Smooth muscle cell of the brain vasculature (primary cell): ENCODE measurements at places on chromosomes 5 and 9.
A peak's percentile ranks its signal among the peaks of the same experiment; 100 is the strongest.

DNA sequence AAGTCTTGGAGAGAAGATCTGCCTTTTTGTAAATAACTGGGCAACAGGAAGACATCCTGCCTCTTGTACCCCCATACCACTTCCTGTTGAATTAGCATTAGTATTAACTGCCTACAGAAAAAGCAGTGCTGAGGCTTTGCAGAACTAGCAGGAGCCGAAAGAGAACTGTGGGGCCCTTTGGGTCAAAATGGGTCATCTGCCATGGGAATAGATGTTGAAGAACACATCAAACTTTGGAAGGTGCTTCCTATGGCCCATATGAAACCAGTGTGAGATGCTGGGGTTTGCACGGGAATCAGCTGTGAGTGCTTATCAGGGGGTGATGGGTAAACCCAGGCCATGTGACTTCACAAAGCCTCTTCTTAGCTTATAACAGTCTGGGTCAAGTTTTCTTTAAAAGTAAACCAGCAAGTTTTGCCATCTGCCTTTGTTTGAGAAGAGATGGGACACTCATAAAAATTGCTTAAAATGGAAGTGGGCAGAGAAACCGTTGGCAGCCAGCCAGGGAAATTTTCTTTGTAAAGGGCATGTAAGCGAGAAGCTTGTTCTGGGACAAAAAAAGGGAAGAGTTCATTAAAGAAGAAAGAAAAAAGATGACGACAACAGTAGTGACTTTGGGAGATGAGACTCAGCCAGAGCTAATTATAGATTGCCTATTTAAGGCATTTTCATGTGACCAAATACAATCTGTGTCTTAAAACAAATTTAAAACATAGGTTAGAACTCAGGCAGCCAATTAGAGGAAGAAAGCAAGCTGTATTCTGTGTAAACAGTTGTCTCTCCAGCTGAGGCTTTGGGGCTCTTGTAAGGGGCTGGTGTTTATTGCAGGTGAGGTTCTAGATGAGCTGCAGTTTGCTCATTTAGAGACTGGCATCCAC, 4.4 kb downstream of the SLC25A25 start:
- DNase-seq: peak; percentile 56

DNA sequence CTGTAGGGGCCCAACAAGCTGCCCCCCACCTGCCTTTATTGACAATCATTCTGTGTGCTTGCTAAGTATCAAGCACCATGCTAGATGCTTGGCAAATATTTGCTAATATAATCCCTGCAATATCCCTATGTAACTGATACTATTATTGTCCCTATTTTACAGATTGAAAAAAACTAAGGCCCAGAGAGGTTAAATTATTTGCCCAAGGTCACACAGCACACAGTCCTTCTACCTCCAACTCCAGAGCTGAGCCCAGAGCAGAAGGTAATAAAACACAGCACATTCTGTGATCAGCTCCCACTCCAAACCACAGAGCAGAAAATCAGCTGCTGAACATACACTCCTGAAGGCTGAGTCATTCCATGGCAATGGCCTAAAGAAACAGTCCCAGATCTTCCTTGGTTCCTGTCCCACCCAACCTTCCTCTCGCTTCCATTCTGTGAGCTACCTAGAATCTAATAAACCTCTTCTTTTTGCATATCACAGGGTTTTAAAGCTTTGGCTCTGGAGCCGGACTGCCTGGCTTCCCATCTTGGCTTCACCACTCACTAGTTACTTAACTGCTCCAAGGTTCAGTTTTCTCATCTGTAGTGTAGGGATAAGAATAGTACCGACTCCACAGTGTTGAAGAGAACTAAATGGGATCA, 66.7 kb upstream of the ADRA1B start:
- peak; percentile 7 for DNase-seq

DNA sequence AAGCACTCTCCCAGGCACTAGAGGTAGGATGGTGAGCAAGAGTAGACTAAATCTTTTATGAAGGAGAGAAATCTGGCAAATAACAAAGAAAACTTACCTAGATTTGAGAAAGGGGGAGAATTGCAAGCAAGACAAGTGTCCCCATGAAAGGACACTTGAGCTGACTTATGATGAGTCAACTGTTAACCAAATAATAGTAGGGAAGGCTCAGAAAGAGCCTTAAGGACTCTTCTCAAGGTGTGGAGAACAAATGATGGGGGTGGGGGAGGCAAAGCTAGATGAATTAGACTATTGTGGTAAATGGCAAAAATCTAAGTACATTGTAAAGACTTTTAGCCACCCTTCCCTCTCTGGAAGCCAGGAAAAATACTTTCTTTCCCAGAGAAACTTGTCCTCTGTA, 77.6 kb upstream of the RASA1 start:
- DNase-seq: no peak

DNA sequence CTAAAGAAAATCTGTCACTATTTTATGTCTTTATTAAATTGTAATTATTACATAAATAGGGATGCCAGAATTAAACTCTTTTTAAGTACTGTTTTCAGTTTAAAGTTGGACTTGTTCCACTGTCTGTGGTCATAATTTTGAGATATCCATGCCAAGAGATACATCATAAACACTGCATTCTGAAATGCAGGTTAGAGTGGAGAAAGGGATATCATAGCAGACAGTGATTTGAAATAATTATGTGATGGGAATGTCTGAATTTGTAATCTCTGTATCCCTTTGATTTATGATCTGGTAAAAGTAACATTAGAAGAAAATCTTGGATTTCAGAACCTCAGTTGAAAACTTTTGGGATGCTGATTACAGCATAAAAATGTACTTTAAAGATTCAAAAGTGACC, 222.1 kb downstream of the GOLPH3 start:
- no peak for DNase-seq

DNA sequence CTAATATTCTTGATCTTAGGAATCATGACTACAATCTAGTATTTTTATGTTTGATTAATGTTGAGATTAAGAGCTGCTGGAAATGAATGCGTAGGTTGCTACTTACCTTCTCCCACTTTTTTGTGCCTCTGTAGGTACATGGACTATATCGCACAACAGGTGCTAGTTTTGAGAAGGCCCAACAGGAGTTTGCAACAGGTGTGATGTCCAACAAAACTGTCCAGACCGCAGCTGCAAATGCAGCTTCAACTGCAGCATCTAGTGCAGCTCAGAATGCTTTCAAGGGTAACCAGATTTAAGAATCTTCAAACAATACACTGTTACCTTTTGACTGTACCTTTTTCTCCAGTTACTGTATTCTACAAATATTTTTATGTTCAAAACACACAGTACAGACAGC, 115.0 kb downstream of the SCAMP1 start:
- DNase-seq: no peak

- DNase-seq: no peak
Observed at GRCh38 chr9:137385061-137385655, 37.8 kb downstream of the EXD3 start.

- DNase-seq: no peak
Observed at GRCh38 chr5:88854769-88855168, 28.2 kb downstream of the MEF2C start.

DNA sequence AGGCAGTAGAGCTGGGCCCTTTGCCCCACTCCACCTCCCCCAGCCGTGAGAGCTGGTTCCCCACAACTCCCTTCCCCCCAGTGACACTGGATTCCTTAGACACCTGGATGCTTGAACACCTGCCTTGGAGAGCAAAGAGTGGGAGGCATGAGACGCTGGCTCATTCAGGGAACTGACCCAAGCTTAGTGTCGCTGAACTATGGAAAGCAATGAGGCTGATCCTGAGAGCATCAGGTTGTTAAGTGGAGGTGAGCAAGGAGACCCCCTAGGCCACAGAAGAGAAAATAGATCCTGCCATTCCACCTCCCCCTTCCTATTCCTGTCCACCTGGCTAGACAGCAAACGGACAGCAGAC, 2.0 kb downstream of the CCL19 start:
- DNase-seq: no peak

DNA sequence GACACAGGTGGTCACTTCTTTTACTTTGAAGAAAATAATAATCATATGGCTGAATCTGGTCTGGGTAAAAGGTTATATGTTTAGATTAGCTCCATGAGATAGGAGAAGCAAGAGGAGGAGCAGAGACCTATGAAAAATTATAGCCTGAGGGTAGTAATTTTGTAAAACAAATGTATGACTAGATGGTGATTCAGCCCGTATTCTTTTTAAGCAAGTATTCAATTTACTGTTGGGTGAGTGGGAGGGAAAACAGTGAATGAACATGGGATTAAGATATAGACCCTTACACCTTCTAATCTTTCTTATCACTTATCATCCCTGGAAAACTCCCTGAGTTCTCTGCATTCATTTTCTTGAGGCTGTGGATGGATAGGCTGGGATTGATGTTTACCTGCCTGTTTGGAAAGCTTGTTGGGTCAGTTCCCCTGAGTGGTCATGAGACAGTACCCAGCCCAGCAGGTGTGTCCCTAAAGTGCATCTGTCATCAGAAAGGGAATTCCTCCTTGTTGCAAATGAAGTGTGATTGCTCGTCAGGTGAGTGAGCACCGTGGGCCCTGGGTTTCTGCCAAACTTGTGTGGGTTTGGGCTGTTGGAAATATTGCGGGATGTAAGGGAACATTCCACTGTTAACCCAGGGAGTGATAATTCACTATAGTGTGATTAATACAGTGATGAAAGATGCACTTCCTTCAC, 101.2 kb upstream of the GDNF start:
- DNase-seq: no peak

- DNase-seq: no peak
Observed at GRCh38 chr9:131275332-131276093, 797 bp downstream of the FAM78A start.

- DNase-seq: no peak
Observed at GRCh38 chr9:135152614-135153334, 65.3 kb downstream of the OLFM1 start.

DNA sequence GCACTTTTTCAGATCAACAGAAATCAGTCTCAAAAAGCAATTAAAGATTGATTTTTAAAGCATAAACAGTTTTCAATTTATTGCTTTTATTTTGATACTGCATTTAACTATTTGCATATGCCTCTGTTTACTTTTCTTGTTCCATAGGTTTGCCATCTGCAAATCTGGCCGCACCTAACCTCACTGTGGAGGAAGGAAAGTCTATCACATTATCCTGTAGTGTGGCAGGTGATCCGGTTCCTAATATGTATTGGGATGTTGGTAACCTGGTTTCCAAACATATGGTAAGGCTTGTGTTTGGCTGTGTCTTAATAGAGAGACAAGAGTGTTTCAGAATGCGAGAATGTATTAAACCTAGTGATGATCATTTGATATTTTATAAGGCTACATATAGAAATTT, 53.9 kb downstream of the NTRK2 start:
- no peak for DNase-seq

DNA sequence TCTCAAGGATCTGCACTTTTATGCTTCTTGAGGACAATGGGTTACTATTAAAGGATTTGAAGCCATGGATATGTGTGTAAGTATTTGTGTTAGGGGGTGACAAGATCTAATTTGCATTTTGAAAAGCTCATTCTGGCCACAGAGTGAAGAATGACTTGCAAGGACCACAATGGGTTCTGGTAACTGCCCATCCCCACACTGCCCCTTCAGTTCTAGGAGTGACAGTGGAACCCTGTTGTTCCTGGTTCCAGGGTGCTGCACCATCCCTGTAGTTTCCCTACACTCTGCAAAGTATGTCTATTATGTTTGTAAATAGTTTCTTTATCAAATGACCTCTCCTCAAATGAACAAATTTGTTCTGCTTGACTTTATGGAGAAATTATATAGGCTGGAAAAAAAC, 9.7 kb upstream of the SPRY4 start:
- DNase-seq: no peak

- no peak for DNase-seq
Observed at GRCh38 chr9:18138656-18139055, 335.3 kb upstream of the ADAMTSL1 start.

DNA sequence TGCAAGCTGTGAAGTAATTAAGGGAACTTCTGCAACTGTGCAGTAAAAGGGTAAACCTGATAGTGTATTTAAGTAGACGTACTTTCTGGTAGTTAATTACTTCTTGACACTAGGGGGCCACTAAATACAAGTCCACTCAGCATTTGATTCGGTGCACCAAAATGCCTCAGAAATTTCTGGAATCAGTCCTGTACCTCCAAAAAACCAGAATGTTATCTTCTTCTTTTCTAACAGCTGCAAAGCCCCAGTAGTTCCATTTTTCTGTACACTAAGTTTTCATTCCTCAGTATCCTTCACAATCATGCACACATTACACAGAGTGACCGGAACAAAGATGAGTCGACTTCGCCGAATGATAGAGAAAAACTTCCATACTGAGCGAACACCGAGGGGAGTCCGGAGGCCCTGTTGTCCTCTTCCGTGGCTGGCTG, 484 bp downstream of the GFM2 start:
- peak; percentile 1 for DNase-seq

GRCh38 chr9:22645893-22646292, 199.3 kb downstream of the DMRTA1 start:
- DNase-seq: no peak

DNA sequence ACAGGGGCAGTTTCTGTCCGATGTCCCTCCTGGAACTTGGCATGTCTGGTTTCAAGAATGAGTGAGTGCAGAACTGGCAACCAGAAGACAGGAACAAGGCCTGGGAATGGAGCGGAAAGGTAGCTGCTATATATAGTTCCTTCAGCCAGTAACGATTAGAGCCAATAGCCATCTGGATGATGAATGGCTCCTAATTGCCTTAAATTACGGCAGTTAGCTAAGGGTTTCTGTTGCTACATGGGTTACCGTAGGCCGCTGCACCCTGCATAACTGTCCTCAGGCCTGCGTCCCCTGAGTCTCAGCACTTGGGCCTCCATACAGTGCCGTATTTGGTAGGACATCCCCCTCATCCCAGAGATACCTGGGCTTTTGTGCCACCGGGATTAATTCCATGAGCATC, 29.4 kb downstream of the WWC1 start:
- DNase-seq: no peak

- no peak for DNase-seq
Observed at GRCh38 chr5:9025942-9026341, 519.9 kb downstream of the SEMA5A start.

- no peak for DNase-seq
Observed at GRCh38 chr5:34684281-34684979, 28.3 kb downstream of the RAI14 start.

DNA sequence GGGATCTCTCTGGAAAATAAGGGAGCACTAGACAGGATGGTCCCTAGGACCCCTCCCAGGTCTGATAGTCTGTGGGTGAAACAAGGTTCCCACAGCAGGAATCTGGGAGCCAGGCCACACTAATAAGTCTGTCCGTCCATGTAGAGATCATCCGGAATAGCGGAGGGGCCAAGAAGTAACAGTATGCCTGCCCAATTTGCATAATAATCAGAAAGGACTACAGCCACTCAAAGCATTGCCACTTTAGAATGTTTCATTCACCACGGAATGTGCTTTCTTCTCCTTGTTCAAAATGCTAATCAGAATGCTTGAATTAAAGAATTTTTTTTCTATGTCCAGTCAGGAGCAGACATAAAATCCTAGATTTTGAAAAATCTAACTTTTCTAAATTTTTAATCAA, 254.9 kb downstream of the ACTL7B start:
- no peak for DNase-seq

- DNase-seq: no peak
Observed at GRCh38 chr5:161167016-161167767, 315.2 kb upstream of the ATP10B start.

DNA sequence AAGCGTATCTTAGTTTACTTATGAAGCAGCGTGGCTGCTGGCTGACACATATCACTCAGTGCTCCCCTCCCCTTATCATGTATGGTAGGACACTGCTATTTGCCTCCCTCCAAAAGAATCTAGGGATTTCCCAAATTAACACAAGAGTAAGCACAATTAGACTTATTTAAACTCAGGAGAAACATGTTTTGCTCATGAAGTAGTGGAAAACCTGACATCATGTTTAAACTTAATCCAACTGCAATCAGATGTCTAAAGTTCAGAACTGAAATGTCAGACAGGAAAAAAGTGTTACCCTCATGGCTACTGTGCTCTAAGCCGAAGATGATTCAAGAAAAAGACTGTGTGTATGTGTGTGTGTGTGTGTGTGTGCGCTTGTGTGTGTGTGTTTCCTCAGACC, 324.1 kb upstream of the TNC start:
- DNase-seq: no peak
